Pancreas (tissue), 10 donors: ENCODE measurements at places on chromosomes 6 and 20. TPM values are rescaled to one million over a fixed set of nuclear protein-coding genes. Genes with fewer than 3 reads are reported as not detected.

DNA sequence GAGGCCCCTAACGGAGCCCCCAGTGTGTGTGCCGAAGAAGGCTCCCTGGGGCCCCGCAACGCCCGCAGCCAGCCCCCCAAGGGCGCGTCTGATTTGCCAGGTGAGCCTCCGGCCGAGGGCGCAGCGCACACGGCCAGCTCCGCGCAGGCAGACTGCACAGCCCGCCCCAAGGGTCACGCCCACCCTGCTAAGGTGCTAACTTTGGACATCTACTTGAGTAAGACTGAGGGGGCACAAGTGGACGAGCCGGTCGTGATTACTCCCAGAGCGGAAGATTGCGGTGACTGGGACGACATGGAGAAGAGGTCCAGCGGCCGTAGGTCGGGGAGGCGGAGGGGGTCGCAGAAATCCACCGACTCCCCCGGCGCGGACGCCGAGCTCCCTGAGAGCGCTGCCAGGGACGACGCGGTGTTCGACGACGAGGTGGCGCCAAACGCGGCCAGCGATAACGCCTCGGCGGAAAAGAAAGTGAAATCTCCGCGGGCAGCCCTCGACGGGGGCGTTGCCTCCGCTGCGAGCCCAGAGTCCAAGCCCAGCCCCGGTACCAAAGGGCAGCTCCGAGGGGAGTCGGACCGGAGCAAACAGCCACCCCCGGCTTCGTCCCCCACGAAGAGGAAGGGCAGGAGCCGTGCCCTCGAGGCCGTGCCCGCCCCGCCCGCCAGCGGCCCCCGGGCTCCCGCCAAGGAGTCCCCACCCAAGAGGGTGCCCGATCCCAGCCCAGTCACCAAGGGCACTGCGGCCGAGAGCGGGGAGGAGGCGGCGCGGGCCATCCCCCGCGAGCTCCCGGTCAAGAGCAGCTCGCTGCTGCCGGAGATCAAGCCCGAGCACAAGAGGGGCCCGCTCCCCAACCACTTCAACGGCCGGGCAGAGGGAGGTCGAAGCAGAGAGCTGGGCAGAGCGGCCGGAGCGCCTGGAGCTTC, 117.0 kb downstream of the RTN4IP1 start:
- DNase-seq: peak; percentile 66
- no peaks in the 10 kb centered on the region for H3K36me3 ChIP-seq
- H3K27ac ChIP-seq: peak overlapping the region; percentile 54

DNA sequence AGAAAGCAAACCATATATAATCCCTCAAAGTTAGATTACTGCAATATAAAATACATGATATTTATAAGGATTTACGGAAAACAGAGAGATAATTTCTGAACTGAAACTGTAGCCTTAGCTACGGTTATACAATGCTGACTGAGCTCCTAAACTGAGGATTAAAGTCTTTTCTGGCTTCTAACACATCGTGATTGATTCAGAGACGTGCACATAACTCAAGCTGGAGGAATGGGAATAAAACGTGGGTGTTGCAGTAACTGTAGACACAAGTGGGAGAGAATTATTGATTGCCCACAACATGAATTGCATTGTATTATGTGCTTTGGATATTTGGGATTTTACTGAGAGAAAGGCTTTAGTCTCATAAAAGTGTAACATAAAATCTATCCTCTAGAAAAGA, 418.0 kb upstream of the OPRM1 start:
- no peak overlapping the region for H3K27ac ChIP-seq
- no peaks in the 10 kb centered on the region for H3K36me3 ChIP-seq
- no peak for DNase-seq
- H3K4me1 ChIP-seq: no peaks in the 10 kb centered on the region
- no peak overlapping the region for H3K4me3 ChIP-seq

GRCh38 chr20:14401479-14402138, 64.2 kb upstream of the FLRT3 start:
- no peak overlapping the region for H3K4me3 ChIP-seq
- no peak overlapping the region for H3K27ac ChIP-seq
- H3K4me1 ChIP-seq: no peaks in the 10 kb centered on the region
- DNase-seq: no peak
- H3K36me3 ChIP-seq: no peaks in the 10 kb centered on the region
- no peaks in the 10 kb centered on the region for H3K27me3 ChIP-seq

DNA sequence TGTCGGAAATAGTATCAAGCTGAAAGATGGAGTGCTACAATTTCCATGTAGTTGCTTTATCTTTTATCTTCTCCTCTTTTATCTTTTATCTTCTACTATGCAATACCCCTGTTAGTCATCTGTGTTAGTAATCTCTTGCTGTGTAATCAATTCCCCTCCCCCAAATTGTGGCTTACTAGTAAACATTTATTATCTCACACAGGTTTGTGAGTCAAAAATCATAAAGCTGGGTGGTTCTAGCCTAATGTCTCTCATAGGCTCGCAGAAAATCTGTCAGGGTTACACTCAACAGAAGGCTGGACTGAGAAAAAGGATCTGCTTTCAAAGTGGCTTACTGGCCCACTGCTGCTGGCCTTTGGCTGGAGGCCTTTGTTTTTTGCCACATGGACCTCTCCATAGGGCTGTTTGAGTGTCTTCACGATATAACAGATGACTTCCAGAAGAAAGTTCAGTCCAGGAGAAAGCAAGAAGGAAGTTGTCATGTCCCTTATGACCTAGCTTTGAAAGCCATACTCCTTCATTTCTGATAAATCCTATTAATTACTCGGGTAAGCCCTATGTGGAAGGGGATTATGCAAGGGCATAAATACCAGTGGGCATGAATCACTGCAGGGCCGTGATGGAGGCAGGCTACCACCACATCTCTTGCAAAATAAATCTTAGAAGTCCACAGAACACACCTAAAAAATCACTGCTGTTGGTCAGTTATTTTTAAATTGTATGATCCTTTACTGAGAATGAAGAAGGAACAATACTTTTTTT, 24.5 kb upstream of the PTCHD4 start:
- DNase-seq: no peak
- no peak overlapping the region for H3K27ac ChIP-seq
- H3K27me3 ChIP-seq: no peaks in the 10 kb centered on the region
- no peaks in the 10 kb centered on the region for H3K36me3 ChIP-seq
- no peaks in the 10 kb centered on the region for H3K4me1 ChIP-seq
- no peak overlapping the region for H3K4me3 ChIP-seq

DNA sequence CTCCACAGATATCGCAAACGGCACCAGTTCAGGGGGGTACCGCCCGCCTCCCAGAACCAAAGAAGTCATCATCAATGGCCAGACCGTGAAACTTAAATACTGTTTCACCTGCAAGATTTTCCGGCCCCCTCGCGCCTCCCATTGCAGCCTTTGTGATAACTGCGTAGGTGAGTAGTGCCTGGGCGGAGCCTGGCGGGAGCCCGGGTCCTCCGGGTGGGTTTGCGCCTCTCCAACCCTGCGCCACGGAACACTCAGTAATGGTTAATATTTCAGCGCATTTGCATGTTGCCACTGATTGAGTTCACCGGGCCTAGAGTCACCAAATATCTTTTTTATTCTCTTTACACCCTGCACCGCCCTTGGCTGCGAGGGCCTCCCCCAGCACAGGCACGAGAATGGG, 212.0 kb downstream of the ZDHHC14 start:
- H3K4me1 ChIP-seq: peaks cover 6% of the 10 kb centered on the region
- no peak overlapping the region for H3K27ac ChIP-seq
- no peak for DNase-seq
- H3K36me3 ChIP-seq: no peaks in the 10 kb centered on the region

GRCh38 chr6:37698264-37699137, 818 bp upstream of the MDGA1 start:
- DNase-seq: peak; percentile 65
- H3K27me3 ChIP-seq: no peaks in the 10 kb centered on the region
- peak overlapping the region; percentile 57 for H3K4me3 ChIP-seq
- H3K4me1 ChIP-seq: peaks cover 7% of the 10 kb centered on the region
- no peaks in the 10 kb centered on the region for H3K36me3 ChIP-seq

GRCh38 chr20:13870170-13870748, 85.4 kb downstream of the NDUFAF5 start:
- H3K36me3 ChIP-seq: no peaks in the 10 kb centered on the region
- no peak for DNase-seq
- H3K27me3 ChIP-seq: no peaks in the 10 kb centered on the region
- no peak overlapping the region for H3K4me3 ChIP-seq
- H3K4me1 ChIP-seq: no peaks in the 10 kb centered on the region

DNA sequence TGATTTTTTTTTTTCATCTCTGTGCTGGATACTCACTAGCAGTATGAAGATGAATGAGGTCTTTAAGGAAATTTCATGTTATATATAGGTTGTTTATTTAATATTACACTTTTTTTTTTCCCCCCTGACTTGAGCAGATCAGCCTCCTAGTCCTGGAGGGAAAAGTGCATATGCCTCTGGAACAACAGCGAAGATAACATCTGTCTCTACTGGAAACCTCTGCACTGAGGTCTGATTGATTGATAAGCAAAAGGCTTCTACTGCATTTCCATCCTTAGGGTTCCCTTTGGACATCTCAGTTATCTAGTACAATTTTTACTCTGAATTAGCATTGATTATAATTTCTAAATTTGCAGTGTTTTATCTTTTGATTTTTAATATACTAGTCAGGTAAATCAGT, 49.8 kb upstream of the KIF25 start:
- no peaks in the 10 kb centered on the region for H3K4me1 ChIP-seq
- no peak overlapping the region for H3K4me3 ChIP-seq
- no peak for DNase-seq

GRCh38 chr6:97097068-97098047, 172.8 kb downstream of the KLHL32 start:
- no peak overlapping the region for H3K27ac ChIP-seq
- no peak overlapping the region for H3K4me3 ChIP-seq
- no peaks in the 10 kb centered on the region for H3K4me1 ChIP-seq
- no peak for DNase-seq
- H3K36me3 ChIP-seq: no peaks in the 10 kb centered on the region
- no peaks in the 10 kb centered on the region for H3K27me3 ChIP-seq

- no peaks in the 10 kb centered on the region for H3K4me1 ChIP-seq
- DNase-seq: no peak
- H3K27me3 ChIP-seq: no peaks in the 10 kb centered on the region
- no peaks in the 10 kb centered on the region for H3K36me3 ChIP-seq
- no peak overlapping the region for H3K27ac ChIP-seq
- H3K4me3 ChIP-seq: no peak overlapping the region
These were observed 402.3 kb downstream of the NKAIN2 start for GRCh38 chr6:124205921-124206320.

GRCh38 chr6:73581293-73581692, 60.5 kb upstream of the EEF1A1 start:
- no peaks in the 10 kb centered on the region for H3K36me3 ChIP-seq
- no peak overlapping the region for H3K27ac ChIP-seq
- H3K27me3 ChIP-seq: no peaks in the 10 kb centered on the region
- H3K4me3 ChIP-seq: no peak overlapping the region

GRCh38 chr6:134173936-134174671, 121.7 kb upstream of the SLC2A12 start:
- H3K27me3 ChIP-seq: no peaks in the 10 kb centered on the region
- H3K4me1 ChIP-seq: peaks cover 12% of the 10 kb centered on the region
- DNase-seq: peak; percentile 69
- H3K36me3 ChIP-seq: peaks cover 2% of the 10 kb centered on the region
- H3K4me3 ChIP-seq: peak overlapping the region; percentile 87
- H3K27ac ChIP-seq: peak overlapping the region; percentile 95

DNA sequence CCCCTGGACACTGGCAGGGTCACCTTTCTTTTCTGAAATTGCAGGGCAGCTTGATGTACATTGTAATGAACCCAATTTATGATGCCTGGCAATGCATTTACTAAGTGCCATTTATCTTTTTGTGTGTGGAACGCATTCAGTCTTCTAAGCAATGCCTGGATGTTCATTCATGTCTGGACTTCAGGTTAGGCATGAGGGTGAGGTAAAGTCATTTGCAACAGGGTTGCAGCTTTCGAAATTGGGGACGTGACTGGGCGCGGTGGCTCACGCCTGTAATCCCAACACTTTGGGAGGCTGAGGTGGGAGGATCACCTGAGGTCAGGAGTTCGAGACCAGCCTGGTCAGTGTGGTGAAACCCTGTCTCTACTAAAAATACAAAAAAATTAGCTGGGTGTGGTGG, 134.6 kb downstream of the SOX4 start:
- no peak overlapping the region for H3K4me3 ChIP-seq
- DNase-seq: no peak
- no peaks in the 10 kb centered on the region for H3K36me3 ChIP-seq
- no peak overlapping the region for H3K27ac ChIP-seq
- H3K27me3 ChIP-seq: no peaks in the 10 kb centered on the region

DNA sequence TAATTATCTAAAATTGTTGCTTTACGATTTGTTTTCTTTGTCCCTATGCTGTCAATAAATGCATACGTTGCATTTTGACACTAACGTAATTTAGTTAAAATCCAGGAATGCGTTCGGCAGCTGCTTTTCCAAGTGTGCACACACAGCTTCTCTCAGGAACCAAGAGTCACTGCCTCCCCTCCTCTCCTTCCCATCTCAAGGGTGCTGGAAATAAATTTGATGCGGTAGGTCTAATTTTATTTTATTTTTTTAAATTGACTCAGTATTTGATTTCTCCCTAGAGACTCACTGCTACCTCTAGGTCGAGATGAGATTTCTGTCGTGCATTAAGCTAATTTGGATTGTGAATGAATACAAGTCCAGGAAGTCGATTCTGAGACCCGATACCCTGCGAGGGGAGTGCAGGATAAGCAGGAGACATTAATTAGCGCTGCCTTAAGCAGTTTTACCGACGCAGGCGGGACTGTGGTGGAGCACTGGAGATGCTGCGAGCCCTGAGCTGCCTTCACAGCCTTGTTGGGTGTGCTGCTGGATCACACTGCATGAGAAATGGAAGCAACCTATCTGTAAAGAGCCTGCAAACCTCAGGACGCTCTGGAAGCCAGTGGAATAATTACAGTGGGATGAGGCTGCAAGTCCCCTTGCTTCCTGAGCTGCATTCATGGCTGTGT, 381.2 kb downstream of the C6orf118 start:
- no peaks in the 10 kb centered on the region for H3K36me3 ChIP-seq
- DNase-seq: no peak
- no peak overlapping the region for H3K27ac ChIP-seq
- H3K4me3 ChIP-seq: no peak overlapping the region

DNA sequence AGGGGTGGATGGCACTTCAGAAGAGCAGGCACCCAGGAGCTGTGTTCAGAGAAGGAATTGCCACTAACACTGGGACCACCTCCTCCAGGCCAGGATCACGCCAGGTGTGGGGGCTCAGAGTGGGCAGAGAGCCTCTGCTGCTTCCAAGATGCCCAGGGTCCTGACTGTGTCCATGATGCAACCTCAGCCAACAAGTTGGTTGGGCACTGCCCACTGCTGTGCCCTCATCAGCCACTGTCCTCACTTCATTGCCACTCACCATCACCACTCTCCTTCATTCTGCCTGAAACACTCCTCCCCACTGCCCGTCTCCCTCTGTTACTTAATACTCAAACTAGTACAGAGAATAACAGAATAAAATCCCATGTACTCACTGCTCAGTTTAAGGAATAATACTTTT, 16.5 kb upstream of the TCF15 start:
- H3K4me1 ChIP-seq: no peaks in the 10 kb centered on the region
- H3K36me3 ChIP-seq: no peaks in the 10 kb centered on the region
- DNase-seq: no peak
- H3K4me3 ChIP-seq: no peak overlapping the region
- no peaks in the 10 kb centered on the region for H3K27me3 ChIP-seq

KCNK17 gene
- 3.7 TPM for polyA plus RNA-seq

HLA-DMA gene
- 34.0 TPM for polyA plus RNA-seq

ANGPT4 gene
- polyA plus RNA-seq: 0.23 TPM

RAD21L1 gene
- not detected for polyA plus RNA-seq

CDH4 gene
- polyA plus RNA-seq: 0.21 TPM

DEF6 gene
- polyA plus RNA-seq: 40.6 TPM

SLC52A3 gene
- 1.6 TPM for polyA plus RNA-seq

TNNC2 gene
- 1.2 TPM for polyA plus RNA-seq

TBXT gene
- polyA plus RNA-seq: not detected

DACT2 gene
- 6.2 TPM for polyA plus RNA-seq

ITCH gene
- 8.2 TPM for polyA plus RNA-seq
